ENCODE measurements at places on chromosomes 1 and 21.

GRCh38 chr1:44220755-44221154 is 7.5 kb downstream of the DMAP1 start:
- peaks cover 61% of the 10 kb centered on the region for H3K36me3 ChIP-seq
- no peak for DNase-seq
- peaks cover 5% of the 10 kb centered on the region for H3K4me1 ChIP-seq
- no peak overlapping the region for H3K4me3 ChIP-seq
- H3K27me3 ChIP-seq, result no peaks in the 10 kb centered on the region
- H3K27ac ChIP-seq, result no peak overlapping the region

DNA sequence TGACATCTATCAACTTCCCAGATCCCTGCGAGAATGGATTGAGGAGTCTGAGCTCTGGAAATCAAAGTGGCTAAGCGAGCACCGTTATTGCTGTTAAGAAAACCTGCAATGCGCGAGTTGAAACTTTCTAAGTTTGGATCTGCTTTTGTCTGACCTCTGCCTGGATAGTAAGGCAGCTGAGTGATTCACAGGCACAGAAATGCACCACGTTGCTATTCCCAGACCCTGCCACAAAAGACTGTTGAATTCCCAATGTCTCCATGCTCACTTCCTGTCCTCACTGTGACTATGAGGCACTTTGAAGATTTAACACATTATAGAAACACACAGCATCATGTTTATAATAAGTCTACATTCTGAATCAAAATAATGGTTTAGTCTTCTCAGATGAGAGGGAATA is 27.1 kb upstream of the CNIH3 start:
- H3K4me3 ChIP-seq, result no peak overlapping the region
- H3K36me3 ChIP-seq, result no peaks in the 10 kb centered on the region
- no peak for DNase-seq
- no peaks in the 10 kb centered on the region for H3K4me1 ChIP-seq

DNA sequence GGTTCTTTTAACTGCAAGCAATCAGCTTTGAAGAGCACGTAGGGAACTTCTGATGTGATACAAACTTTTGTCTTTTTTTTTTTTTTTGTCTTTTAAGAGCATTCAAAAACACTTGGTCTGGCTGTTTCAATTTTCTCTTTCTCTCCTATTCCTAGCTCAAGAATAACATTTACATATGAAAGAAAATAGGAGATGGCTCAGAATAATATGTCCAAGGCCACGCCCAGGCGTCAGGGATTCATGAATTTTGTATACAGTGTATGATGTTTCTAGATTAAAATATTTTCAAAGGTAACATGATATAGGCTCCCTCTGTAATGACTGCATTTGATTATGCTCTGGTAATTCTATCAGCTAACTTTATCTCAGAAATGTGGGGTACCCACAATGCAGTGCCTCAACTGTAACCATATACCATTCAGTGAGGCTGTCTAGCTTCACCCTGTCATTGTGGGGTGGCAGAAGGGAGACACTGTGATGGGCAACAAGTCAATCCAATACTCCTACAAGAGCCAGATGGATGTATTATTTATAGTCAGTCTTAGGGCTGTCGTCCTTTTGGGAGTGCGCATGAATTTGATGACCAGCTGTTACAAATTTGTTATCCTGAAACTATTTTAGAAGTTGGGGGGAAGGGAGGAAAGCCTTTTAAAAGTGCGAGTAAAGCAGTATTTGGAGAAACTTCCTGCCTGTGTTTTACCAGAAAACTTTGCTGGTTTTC is 1.5 kb upstream of the AKNAD1 start:
- DNase-seq, result peak; percentile 16
- no peaks in the 10 kb centered on the region for H3K4me1 ChIP-seq
- no peaks in the 10 kb centered on the region for H3K36me3 ChIP-seq

- peak within 1 kb of the TSS; percentile 86 for H3K27ac ChIP-seq
- DNase-seq, result peak; percentile 72
- H3K27me3 ChIP-seq, result peaks cover 57% of the 10 kb centered on the region
These were observed at the start of gene EFNA1 for GRCh38 chr1:155127105-155127966. Gene EFNA1 (plus strand): TSS chr1:155127876. CDS start chr1:155127978, 102 bp downstream.

- no peaks in the 10 kb centered on the region for H3K36me3 ChIP-seq
- DNase-seq, result no peak
- no peaks in the 10 kb centered on the region for H3K27me3 ChIP-seq
- no peak overlapping the region for H3K27ac ChIP-seq
These were observed 315.5 kb downstream of the TGFB2 start for GRCh38 chr1:218660678-218661053.

GRCh38 chr1:156643049-156643777 is 1.3 kb downstream of the BCAN start:
- no peaks in the 10 kb centered on the region for H3K36me3 ChIP-seq
- H3K27me3 ChIP-seq, result peaks cover 66% of the 10 kb centered on the region
- H3K4me1 ChIP-seq, result peaks cover 11% of the 10 kb centered on the region
- no peak for DNase-seq

- no peaks in the 10 kb centered on the region for H3K27me3 ChIP-seq
- peaks cover 10% of the 10 kb centered on the region for H3K4me1 ChIP-seq
- no peaks in the 10 kb centered on the region for H3K36me3 ChIP-seq
- H3K27ac ChIP-seq, result no peak overlapping the region
These were observed 173.8 kb downstream of the RASAL2 start for GRCh38 chr1:178267646-178268094.

DNA sequence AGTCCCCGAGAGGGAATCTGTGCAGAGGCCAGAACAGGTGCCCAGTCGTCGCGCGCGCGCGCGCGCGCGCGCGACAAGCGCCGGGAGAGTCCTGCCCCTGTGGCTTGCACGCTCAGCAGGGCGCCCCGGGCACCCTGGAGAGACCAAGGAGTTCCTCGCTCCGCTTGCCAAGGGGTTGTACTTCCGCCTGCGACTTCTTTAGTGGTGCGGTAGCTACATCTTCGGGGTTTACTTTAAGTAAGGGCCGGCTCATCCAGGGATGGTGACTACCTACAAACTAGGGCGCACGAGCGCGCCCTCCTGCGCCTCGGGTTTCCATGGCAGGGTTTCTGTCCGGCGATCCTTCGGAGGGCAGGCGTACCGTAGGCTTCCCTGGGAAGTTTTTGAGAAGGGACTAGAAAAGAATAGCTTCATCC is 1.4 kb downstream of the LHX4 start:
- H3K4me1 ChIP-seq, result peaks cover 71% of the 10 kb centered on the region
- no peak overlapping the region for H3K27ac ChIP-seq
- no peak for DNase-seq
- no peaks in the 10 kb centered on the region for H3K36me3 ChIP-seq

DNA sequence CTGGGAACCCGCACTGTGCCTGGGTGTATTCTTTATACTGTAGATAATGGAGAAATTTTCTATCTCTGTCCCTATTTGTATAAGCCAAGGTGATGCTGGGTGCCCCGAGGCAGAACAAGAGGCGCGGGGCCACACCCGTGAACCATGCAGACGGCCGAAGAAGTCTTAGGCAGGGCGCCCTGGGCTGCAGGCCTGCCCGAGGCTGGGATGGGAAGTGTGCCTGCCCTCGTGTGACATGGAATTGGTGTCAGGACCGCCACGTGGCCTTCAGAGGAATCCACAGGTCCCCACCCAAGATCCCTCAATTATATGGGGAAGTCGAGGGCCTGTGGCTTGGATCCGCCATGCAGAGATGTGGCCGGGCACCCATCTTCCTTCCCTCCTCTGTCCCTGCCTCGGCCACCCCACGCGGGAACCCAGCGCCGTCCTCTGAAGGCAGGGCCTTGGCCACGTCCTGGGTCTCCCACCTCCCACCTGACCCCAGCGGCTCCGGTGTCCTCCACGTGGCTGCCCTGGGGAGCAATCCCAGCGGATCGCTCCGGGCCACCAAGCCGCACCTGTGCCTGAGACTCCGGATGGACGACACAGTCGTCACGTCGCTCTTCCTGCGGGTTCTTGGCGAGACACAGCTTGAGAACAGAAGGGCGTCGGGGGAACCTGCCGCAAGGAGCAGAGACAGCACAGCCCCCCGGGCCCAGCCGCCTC is 19.9 kb upstream of the ARHGEF16 start:
- no peak overlapping the region for H3K27ac ChIP-seq
- DNase-seq, result no peak
- no peaks in the 10 kb centered on the region for H3K4me1 ChIP-seq

- H3K4me3 ChIP-seq, result peak overlapping the region; percentile 21
- no peaks in the 10 kb centered on the region for H3K36me3 ChIP-seq
- peak; percentile 10 for DNase-seq
- H3K4me1 ChIP-seq, result peaks cover 20% of the 10 kb centered on the region
- no peaks in the 10 kb centered on the region for H3K27me3 ChIP-seq
These were observed 19.8 kb downstream of the NPR1 start for GRCh38 chr1:153698020-153698922.

DNA sequence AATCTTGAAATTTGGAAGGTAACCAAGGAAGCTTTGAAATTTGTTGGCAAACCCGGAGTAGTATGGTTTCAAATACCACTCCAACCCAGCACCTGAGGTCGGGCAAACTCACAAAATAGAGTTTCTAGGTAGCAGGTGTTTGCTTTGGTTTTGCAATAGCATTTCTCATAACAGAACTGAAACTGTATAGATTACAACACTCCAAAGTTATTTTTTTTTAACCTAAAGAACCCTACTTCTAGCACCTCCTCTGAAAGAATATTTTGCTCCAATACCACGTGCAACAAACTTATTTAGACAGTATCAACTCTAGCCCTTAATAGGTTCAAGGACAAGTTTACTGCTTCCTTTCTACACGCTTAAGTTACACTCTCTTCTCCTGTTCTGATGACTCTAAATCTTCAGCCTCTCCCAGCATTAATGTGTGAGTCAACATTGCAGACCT is 178.5 kb upstream of the FMN2 start:
- H3K27me3 ChIP-seq, result no peaks in the 10 kb centered on the region
- H3K36me3 ChIP-seq, result no peaks in the 10 kb centered on the region
- peaks cover 4% of the 10 kb centered on the region for H3K4me1 ChIP-seq
- H3K4me3 ChIP-seq, result no peak overlapping the region

GRCh38 chr1:210339500-210339899 is 10.8 kb downstream of the HHAT start:
- H3K4me3 ChIP-seq, result no peak overlapping the region
- peaks cover 4% of the 10 kb centered on the region for H3K4me1 ChIP-seq
- no peaks in the 10 kb centered on the region for H3K36me3 ChIP-seq
- H3K27ac ChIP-seq, result no peak overlapping the region
- no peak for DNase-seq

- DNase-seq, result no peak
- H3K4me3 ChIP-seq, result no peak overlapping the region
- no peaks in the 10 kb centered on the region for H3K36me3 ChIP-seq
These were observed 11.8 kb upstream of the SERINC2 start for GRCh38 chr1:31401241-31401640.

GRCh38 chr1:909861-910310 is 13.8 kb upstream of the SAMD11 start:
- peak; percentile 27 for DNase-seq
- H3K4me1 ChIP-seq, result peaks cover 10% of the 10 kb centered on the region
- no peak overlapping the region for H3K4me3 ChIP-seq
- H3K27me3 ChIP-seq, result peaks cover 88% of the 10 kb centered on the region
- no peak overlapping the region for H3K27ac ChIP-seq
- H3K36me3 ChIP-seq, result no peaks in the 10 kb centered on the region

DNA sequence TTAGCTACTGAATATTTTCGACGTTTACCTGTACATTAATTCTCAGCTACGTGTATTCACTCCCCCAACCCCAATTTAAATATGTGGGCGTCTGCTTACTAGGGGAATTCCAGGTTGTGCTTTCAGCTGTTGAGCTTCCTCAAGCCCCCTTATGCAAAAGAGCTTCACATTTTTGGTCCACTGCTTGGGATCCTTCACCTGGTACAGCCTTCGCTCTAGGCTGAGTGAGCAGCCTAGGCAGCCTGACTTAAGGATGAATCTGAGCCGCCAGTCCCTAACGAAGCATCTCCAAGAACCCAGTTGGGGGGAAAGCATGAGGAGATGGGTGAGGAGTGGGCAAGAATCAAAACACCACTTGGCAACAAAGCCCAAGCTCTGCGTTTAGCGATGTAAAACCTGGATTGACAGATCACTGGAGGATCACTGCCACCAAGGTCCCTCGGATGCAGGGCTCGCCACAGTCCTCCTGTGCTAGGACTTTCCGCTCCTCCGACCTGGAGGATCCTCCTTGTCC is 674 bp downstream of the BCL10 start:
- no peaks in the 10 kb centered on the region for H3K27me3 ChIP-seq
- H3K27ac ChIP-seq, result peak overlapping the region; percentile 96

DNA sequence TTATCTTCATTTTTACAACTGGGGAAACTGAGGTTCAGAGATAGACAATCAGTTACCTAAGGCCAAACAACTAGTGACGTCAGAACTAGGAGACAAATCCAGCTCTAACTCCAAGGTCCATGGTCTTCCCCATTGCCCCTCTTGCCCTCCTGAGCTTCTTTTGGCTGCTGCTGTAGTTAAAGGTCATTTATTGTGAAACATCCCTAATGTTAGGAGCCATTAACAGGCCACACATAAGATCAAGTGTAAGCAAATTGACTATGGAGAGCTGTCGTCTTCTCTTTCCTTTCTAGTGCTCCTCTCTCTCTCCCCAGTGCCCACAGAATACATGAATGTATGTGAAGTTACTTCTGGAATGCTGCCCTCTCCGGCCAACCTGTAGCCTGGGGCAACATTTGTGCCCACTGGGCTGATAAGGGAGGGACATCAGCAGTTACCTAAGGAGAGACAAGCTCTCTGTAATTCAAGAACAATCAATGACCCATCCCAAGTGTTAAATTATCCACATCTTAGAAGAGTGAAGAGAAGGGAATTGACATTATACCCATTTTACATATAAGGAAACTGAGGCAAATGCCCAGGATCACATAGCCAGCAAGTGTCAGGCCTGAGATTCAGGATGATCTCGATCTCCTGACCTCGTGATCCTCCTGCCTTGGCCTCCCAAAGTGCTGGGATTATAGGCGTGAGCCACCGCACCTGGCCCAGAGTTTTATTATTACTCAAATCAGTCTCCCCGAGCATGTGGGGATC is 40.1 kb downstream of the PTAFR start:
- no peaks in the 10 kb centered on the region for H3K36me3 ChIP-seq
- H3K4me3 ChIP-seq, result no peak overlapping the region
- peaks cover 75% of the 10 kb centered on the region for H3K4me1 ChIP-seq

DNA sequence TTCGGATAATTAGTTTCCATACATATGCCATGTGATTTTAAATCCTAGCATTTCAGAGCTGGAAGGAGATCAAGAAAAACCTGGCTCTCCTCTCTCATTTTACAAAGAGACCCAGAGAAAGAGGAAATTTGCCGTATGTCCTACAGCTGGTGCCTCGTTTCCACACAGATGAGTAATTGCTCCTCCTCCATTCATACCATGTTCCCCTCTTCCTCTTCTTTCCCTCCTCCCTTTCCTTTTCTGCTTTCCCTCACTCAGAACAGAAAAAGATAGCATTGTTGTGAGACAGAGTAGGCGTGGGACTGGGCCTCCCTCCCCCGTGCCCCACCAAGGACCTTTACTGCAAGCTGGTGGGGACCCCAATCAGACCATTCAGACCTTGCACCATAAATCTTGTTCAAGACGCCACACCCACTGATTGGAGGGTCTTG is 13.7 kb upstream of the SLC44A3 start:
- H3K27me3 ChIP-seq, result no peaks in the 10 kb centered on the region
- H3K4me1 ChIP-seq, result peaks cover 8% of the 10 kb centered on the region
- H3K27ac ChIP-seq, result no peak overlapping the region
- H3K36me3 ChIP-seq, result no peaks in the 10 kb centered on the region
- no peak for DNase-seq
- H3K4me3 ChIP-seq, result no peak overlapping the region

- H3K27ac ChIP-seq, result no peak overlapping the region
- no peak for DNase-seq
- H3K4me1 ChIP-seq, result peaks cover 35% of the 10 kb centered on the region
- no peaks in the 10 kb centered on the region for H3K27me3 ChIP-seq
- H3K36me3 ChIP-seq, result no peaks in the 10 kb centered on the region
These were observed 519 bp upstream of the IQCC start for GRCh38 chr1:32204943-32205361.

Measured in left lung (tissue), 14 donors.